CD4-positive, alpha-beta T cell treated with Interleukin-2 at 100 ng/mL for 4 hours (primary cell): ENCODE measurements at places on chromosomes 6 and 20.
A peak's percentile ranks its signal among the peaks of the same experiment; 100 is the strongest.

- no peak for DNase-seq
Observed at GRCh38 chr6:166156942-166157341, 10.7 kb downstream of the TBXT start.

- DNase-seq: no peak
Observed at GRCh38 chr6:161091151-161091550, 99.6 kb downstream of the MAP3K4 start.

DNA sequence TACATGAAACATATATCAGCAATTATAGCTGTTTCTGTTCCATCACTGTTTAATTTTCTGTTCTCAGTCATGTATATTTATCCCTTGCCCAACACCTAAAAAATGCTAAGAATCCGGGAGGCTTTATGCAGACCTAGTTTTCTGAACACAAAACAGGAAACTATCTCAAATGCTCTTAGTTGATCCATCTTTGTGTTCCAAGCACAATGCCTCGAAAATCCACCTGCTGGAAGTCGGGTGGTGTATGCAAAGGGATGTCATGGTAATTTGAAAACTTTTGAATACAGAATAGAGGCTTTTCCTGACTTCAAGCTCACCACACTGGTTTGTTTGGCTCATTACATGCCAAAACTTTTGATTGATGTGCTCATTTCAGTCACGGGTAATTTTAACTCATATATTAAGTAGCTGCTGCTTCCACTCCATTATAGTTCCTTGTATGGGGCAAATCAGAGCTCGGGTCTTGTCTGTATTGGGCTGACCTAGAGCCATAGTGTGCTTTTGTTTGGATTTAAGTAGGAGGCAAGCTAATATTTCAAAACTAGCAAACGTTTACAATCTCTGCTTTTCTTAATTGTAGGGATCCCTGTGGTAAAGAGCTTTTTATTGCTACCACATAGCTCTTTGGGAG lies 646.5 kb upstream of the EPHA7 start:
- DNase-seq: no peak

GRCh38 chr20:51531712-51532456 lies 10.6 kb downstream of the NFATC2 start:
- DNase-seq: no peak

- DNase-seq: no peak
Observed at GRCh38 chr20:38969708-38970107, 7.6 kb downstream of the DHX35 start.

DNA sequence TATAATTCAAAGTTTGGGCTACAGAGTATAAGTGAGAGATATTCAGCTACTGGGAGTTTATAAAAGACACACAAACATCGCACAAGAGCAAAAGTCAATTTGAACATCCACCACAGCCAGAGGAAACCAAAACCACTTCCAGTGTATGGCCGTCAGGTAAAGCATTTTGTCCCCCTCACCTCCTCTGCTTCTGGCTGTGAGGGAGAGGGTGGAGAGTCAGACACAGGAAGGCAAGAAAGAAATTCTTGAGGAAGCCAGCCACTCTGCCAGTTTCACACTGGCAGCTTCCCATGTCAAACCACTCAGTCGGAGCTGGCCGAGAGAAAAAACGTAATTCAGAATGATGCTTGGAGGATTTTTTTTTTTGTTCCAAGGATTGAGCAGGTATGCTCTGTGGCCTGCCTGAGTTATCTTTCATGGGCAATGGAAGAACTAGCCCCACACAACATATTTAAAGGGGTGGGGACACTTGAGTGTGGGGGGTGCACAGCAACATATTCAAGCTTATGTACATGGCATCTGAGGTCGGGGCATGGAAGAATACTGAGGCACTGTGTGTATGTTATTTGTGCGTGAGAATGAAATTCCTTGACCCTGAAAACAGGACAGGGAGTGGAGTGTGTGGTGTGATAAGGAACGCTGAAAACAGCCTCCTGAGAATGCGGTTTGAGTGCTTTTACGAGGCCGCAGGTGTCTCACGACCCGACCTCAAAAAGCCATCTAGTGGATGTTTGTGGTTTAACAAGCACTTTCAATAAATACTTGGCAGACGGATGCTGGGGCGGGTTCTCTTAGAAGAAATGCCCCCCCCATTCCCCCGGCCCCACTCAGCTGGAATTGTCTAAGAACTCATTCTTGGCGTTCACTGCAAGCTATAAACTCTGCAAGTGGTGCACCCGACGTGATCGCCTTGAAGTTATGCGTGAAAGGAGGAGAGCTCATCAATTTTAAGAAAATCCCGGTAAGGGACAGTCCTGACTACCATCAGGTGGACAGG lies 27.5 kb upstream of the ZBTB22 start:
- peak; percentile 91 for DNase-seq

GRCh38 chr20:1212607-1213396 lies 9.5 kb downstream of the C20orf202 start:
- peak; percentile 70 for DNase-seq

DNA sequence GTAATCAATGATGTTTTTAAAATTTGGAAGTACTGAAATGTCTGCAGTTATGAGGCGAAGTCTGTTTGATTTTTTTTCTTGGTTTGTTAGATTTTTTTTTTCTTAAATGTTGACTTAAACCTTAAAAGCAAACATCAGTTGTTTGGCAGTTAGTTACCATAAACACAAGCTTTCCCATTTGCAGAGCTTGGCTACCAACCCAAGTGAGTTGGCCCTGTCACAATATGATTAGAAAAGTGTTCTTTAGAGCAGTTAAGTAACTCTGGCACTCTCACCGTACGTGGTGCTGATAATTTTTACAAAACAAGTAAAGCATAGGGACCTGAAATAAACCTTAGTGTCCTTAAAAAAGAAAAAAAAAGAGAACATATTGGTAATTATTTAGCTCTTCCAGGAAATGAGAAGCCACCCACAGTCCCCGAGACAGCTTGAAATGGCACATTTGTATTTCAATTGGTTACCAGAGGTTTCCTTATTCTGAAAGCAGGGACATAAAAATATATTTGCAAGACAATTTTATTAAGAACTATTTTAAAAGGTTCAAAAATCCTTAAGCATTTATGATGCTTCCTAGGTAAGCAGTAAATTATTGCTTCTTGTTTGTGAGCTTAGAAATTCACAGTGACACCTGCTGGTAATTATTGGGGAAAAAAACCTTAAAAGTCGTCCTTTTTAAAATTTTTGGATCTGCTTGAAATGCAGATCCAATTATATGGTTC lies 3.9 kb downstream of the HEY2 start:
- DNase-seq: peak; percentile 40

- DNase-seq: no peak
Observed at GRCh38 chr20:62032609-62033368, 32.9 kb downstream of the TAF4 start.

DNA sequence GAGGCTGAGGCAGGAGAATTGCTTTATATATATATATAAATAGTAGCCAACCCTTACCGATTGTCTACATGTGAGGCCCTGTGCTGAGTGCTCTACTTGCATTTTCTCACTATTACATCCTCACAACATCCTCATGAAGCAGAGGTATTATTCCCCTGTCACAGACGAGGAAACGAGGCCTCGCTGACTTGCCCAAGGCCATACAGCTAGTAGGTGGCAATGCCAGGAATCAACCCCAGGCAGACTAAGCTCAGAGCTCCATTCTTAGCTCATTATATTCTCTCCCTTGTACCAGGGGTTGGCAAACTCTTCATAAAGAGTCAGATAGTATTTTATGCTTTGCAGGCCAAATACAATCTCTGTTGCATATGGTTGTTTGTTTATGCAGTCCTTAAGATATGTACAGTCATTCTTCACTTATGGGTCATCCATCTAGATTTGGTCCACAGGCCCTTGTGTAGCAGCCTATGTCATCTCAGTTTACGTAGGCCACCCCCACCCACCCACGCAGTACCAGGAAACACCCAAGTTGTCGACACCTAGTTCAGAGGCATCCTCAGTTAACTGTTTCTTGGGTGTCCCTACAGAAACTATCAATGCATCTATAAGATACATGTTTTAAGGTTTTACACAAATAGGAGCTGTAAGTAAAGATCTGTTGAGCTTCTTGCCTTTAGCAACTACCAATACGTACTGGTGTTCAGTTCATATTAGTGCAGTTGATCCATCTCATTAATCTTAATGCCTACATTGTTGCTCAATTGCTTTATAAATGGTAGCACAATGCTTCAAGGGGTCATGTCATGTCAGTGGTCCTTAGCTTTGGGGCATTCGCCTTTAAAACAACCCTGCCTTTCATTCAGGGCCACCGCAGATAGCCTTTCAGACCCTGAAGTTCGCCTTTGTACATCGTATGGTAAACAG lies 3.0 kb downstream of the CASS4 start:
- DNase-seq: peak; percentile 65

- no peak for DNase-seq
Observed at GRCh38 chr6:149628875-149629510, 19.5 kb downstream of the KATNA1 start.

- no peak for DNase-seq
Observed at GRCh38 chr6:30778001-30778635, 33.8 kb upstream of the IER3 start.

GRCh38 chr6:21999741-22000140 lies 297.1 kb downstream of the PRL start:
- DNase-seq: no peak

DNA sequence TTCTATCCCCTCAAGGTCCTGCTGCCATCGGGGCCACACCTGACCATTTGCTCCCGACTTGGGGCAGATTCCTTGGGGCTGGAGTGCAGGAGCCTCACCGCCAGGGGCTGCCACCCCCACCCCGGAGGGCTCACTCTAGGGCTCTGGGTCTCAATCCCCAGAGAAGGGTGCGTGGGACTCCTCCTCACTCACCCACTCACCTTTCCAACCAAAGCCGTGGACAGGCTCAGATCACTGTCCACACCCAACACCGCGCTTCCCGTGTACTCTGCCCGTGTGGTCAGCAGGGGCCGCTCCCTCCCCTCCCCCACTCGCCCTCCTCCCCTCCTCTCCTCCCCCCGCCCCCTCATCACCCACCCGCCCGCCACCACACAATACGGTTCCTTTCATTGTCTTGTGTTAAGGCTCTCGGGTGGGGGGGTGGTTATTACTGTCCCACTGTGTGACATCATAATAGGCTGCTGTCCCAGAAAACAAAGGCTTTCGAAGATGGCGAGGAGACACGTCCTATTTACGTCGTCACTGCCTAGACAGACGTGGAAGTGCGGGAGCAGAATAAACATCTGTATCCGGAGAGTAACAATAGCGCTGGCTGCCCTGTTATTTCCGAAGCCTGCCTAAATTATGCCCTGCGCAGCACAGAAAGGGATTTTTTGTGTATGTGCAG lies 85.8 kb downstream of the YTHDF1 start:
- DNase-seq: no peak

- no peak for DNase-seq
Observed at GRCh38 chr6:141653590-141653989, 479.1 kb upstream of the GJE1 start.

DNA sequence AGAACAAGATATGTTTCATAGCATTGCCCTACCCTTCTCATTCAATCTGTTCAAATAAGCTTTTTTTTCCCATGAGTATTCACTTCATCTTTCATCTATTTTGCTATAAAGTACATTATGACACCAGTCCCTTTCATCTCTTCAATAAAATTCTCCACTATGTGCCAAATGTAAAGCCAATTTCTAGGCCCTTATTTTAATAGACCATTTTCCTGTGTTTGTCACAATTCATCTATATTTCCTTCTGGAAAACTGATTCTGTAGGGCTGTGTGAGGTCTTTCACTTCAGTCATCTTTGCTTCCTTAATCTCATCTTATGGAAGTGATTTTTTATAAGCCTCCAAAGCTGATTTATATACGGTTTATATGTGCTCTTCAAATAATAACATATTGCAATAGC lies 992.4 kb upstream of the EYS start:
- no peak for DNase-seq

DNA sequence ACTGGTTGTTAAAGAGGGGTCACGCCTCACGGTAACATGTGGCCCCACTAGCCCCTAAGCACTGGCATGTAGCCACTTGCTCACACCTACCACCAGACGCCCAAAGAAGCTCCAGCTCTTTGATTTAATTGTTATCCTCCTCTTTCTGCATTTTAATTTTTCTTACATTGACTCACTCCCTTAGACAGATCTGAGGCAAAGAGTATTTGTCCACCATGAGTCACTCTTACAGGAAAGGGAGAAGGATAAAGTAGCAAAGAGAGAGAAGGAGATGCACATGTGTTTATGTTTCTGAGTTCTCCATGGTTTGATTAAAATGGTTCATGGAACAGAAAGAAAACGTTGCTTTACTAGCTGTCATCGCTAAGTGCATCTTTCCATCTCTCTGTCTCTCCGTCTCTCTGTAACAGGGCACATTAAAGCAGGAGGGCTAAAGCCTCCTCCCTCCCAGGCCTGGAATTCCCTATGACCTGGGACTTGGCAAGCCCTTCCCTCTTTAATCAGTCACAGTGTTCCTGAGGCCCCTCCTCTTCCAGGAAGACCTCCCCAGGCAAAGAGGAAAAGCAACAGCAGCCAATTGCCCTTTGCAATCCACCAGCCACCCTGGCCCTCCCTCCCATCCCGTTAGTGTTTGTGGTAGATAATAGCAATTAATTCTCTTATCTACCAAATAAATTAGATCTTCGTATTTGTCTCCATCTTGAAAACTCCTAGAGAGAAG lies 112.8 kb upstream of the TSHZ2 start:
- DNase-seq: no peak

GRCh38 chr6:26394289-26394688 lies 7.8 kb upstream of the BTN3A1 start:
- DNase-seq: no peak

GRCh38 chr6:119676230-119676629 lies 326.7 kb upstream of the MAN1A1 start:
- no peak for DNase-seq

DNA sequence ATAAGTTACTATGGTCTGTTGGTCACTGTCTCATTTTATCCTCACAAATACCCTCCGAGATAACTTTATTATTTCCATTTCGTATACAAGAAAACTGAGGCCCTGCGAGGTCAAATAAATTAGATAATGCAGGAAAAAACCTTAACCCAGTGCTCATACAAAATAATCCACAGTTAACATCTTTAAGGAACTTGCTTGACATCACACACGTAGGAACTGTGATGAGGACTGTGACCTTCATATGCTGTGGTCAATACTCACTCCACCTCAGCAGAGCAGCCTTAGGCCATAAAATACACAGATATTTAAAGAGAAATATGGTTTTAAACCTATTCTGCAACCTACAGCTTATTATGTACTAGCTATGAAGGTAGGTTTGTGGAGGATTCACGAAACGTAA lies 34.3 kb downstream of the PRDM1 start:
- DNase-seq: no peak
